ENCODE measurements at places on chromosomes 5 and 9.
A peak's percentile ranks its signal among the peaks of the same experiment; 100 is the strongest.

DNA sequence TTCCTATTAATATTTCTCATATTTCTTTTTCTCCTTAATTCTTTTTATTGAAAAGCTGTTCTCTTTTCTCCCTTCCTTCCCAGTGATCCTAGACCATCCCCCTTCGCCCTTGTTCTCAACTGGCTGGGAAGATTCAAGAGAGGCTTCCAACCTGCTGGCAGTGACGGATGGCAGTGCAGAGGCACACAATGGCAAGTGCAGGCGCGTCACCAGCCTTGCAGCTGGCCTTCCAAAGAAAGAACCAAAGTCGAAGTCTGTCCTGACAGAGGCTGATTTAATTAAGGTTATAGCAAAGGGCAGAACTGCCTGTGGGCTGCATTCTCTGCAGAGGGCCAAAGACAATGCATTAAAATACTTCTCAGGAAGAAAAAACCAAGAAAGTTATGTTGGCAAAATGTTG is 7.4 kb downstream of the CEMIP2 start:
- no peak for DNase-seq

DNA sequence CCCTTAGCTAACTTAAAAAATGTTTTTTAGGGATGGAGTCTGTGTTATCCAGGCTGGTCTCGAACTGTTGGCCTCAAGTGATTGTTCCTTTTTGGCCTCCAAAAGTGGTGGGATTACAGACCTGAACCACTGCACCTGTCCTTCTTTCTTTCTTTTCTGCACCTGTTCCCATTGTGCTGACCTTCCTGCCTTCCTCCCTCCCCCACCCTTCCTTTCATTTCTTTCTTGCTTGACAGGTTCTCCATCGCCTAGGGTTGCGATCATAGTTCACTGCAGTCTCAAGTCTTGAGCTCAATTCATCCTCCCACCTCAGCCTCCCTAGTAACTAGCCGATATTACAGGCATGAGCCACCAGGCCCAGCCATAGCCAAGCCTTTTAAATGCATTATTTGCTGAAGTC is 20.6 kb downstream of the JMY start:
- DNase-seq, result no peak

GRCh38 chr9:120933310-120934055 is 6.9 kb upstream of the TRAF1 start:
- DNase-seq, result no peak

DNA sequence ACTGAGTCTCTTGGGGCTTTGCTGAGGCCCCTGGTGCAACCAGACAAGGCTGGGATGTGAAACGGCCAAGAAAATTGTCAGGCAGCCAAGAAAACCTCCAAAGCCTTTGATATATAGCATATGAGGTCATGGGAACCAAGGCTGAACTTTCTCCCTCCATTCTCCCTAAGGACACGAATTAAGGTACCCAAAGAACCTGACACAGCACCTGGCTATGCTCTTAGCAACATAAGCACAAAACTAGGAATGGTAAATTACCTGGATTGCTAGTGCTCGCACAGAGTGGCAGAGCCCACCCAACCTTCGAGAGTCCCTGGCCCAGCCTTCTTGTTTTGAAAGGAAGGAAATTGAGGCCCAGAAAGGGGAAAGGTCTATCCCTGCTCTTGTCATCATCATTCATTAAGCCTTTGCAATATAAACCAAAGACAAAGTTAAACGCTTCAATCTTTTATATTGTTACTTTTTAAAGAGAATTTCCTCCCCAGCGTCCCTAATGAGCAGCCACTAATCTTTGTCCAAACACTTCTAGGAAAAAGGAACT is 220.0 kb upstream of the NR4A3 start:
- no peak for DNase-seq

DNA sequence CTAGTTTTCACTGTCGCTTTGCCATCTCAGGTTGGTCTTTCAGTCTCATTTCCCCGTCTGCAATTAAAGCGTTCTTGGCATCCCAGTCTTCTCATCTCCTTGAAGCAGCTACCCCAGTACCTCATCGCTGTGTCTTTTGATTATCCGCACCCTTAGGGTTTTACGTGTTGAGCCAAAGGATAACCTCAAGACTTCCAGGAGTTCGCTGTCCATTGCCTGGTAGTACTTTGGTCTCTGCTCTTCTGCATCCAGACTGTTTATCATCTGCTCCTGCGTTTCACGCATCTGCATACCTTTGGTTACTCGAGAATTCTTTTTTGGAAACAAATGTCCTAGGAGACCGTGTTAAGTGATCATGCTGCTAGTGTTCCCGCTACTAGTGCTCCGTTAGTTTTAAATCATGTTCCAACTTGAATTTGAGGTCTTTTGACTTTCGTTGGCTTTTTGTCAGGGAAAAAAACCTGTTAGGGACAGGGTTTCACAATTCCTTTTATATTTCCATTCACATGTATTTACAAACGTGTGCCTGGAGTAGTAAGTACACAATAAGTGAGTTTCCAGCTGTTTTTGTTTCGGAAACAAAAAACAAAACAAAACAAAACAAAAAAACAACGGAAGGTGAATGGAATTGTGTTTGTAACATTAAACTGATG is 888 bp downstream of the RABGAP1 start:
- DNase-seq, result peak; percentile 62

DNA sequence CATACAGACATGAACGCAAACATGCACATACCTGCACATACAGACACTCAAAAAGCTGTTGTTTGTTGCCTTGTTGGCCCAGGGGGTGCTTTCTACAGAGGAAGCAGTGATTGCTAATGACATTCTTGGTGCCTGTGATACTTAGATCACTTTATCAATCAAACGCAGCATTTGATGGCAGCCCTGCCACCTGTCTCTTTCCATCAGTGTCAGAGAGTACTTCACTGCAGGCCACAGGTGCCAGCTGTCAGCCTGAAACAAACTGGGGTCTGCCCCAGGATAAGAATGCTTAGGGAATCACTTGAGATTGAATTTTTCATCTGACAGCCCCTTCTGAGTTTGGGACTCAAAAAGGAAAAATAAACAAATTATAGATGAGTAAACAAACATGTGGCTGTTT is 388.9 kb upstream of the SGCD start:
- no peak for DNase-seq

DNA sequence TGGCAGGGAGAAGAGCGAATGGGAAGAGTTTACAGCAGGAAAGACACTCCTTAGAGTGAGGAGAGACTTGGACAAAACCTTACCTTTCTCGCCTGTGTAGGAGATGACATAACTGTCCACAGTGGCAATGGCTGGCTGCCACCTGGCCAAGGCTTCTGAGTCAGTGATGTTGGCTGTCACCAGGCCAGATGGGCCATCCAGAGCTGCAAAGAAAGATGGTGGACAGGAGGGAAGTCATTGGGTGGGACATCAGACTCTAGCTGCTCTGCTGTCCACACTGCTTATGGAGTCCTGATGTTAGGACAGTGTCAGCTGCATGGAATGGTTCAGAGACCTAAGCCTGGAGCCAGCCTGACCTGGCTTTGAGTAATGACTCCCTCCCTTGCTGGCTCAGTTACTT is 79.8 kb downstream of the TNC start:
- no peak for DNase-seq

DNA sequence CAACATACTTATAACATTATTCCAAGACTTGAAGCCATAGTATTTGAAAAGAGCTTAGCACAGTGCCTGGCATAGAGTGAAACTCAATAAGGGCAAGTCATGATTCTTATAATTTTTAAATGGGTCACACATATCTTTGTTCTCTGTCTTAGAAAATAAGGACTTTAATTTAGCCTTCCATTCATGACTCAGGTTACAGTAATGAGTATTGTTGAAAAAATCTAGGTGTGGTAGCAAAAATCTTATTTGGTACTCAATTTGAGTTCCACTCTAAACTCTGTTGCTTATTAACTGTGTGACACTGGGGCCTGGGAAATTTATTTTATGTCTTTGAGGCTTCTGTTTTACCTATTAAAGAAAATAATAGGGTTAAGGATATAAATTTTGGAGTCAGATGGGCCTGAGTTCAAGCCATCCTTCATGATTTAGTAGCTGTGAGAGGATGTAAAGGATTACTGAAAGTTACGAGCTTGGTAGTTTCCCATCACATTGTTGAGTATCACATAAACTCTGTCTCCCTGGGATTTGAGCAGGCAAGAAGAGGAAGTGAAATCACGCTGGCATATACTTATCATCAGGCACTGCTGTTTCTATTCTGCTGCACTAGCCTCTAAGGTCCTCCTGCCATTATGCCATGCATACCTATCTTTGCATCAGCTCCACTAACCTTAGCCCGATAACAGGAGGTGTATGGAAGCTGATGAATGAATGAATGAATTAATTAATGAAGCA is 1.5 kb downstream of the SPINK9 start:
- DNase-seq, result peak; percentile 5

DNA sequence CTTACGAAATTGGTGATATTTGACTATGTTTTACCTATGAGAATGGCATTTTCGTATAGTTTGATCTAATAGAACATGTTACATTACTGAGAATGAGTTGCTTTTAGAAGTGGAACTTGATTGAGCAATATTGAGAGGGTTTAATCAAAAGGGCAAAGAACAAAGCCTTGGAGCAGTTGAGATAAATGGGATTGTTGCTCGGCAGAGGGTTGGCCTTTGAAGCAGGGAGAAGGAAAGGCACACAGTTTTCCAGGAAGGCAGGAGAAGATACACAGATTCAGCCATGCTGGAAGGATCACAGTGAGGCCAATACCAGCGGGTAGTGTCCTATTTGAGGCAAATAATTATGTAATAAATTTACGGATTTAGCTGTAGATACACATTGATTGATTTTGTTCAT is 19.5 kb downstream of the MAN2A1 start:
- DNase-seq, result no peak

DNA sequence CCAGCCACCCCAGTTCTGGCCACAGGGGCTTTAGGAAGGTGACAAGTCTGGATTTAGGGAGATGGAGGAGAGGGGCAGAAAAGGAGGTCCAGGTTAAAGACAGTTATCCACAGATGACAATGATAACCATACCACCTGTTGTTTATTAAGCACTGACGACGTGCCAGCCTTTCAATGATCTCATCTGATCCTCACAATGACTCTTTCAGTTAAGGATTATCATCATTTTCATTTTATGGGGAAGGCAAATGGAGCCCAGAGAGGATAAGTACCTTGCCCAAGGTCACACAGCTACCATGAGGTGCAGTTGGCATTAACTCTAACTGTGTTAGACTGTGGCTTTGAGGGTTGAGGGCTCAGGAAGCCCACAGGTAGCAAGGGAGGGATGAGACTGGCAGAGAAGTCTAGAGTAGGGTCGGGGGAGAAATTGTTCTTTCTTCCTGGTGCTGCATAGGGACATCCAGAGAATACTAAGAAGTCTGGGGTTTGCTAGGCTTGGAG is 21.5 kb upstream of the JADE2 start:
- DNase-seq, result no peak

DNA sequence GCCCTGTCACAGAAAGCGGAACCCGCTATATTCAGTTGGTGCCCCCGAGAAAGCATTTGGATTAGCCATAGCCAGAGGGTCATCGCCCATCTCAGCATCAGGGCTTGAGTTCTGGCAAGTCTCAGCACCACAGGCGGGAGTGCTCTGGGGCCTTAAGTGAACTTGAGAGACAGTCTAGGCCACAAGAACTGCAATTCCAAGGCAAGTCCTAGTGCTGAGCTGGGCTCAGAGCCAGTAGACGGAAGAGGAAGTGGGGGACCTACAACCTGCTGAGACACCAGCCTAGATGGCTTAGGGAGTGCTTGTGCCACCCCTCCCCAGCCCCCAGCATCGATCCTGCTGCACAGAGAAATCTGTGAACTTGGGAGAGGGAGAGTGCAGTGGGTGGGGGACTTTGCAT is 594.9 kb downstream of the CCDC171 start:
- no peak for DNase-seq

GRCh38 chr5:169527863-169528262 is 55.7 kb upstream of the SPDL1 start:
- DNase-seq, result no peak

GRCh38 chr5:100004969-100005368 is 530.2 kb upstream of the FAM174A start:
- no peak for DNase-seq

DNA sequence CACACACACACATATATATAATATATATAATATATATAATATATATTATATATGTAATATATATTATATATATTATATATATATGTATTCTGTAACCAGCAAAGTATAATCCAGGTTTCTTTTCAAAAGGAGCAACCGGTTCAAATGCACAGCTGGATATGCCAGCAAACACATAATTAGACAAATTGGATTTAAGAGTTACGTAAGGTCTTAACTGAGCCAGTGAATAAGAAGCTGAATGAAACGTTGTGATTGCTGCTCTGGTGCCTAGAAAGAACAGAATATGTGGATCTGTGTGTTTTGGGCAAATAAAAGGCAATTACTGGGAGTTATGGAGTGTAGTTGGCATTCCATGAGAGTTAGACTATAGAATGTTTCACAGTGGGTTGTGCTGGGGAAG is 178.1 kb downstream of the SLF1 start:
- no peak for DNase-seq

DNA sequence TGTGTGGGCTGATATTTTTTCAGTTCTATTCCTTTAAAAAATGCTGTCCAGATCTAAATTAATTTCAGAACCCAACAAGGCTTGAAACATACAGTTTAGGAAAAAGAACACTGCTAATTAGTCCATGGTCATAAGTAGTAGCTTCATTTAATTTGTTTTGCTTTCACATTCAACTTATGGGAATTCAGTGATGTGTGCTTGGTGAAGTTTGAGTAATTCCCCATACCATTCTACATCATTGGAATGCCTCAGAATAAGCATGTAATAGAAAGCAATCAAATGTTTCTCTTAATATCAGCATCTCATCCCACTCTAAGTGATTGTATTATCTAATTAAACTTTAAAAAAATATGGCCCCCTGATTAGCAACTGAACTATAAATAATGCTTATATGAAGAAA is 2.7 kb downstream of the CNTLN start:
- no peak for DNase-seq

- DNase-seq, result no peak
Measured at GRCh38 chr5:114695292-114695904, 333.5 kb downstream of the KCNN2 start.

DNA sequence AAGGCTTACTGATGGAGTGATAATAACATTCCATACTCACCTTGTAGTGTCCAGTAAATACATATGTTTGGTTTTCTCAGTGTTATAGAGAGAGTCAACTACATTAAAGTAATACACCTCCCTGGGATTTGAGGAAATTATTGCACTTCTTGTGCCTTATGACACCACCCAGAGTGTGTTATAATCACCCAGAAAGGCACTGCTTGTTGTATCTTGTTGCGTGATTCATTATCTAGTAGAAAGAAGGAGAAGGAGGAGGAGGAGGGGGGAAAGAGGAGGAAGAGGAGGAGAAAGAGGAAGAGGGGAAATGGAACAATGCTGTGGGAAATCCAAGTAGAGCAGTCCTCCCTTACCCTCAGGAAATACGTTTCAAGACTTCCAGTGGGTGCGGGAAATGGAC is 661.8 kb upstream of the WWC1 start:
- DNase-seq, result no peak

DNA sequence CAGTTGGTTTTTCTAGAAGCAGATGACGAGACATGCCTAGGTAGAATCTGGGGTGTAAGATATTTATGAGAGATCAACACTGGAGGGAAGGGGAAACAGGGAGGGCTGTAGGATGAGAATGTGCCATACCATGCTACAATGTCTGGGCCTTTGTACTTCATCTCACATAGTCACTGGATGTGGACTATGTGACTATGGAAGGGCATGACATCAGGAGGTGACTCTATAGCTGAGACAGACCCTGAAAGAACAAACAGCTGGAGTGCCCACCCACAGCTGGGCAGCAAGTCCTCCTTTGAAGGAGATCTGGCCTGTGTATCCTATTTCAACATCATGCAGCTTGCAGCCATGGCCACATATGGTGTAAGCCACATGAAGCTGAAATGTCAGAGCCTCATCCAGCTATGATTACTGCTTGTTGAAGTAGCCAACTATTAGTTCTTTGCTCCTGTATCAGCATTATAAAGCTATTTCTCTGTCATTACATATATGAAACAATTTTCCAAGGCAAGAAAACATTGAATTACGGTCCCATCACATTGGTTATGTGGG is 46.2 kb upstream of the KIF2A start:
- DNase-seq, result peak; percentile 58
